ENCODE measurements at places on chromosomes 6 and 20.

DNA sequence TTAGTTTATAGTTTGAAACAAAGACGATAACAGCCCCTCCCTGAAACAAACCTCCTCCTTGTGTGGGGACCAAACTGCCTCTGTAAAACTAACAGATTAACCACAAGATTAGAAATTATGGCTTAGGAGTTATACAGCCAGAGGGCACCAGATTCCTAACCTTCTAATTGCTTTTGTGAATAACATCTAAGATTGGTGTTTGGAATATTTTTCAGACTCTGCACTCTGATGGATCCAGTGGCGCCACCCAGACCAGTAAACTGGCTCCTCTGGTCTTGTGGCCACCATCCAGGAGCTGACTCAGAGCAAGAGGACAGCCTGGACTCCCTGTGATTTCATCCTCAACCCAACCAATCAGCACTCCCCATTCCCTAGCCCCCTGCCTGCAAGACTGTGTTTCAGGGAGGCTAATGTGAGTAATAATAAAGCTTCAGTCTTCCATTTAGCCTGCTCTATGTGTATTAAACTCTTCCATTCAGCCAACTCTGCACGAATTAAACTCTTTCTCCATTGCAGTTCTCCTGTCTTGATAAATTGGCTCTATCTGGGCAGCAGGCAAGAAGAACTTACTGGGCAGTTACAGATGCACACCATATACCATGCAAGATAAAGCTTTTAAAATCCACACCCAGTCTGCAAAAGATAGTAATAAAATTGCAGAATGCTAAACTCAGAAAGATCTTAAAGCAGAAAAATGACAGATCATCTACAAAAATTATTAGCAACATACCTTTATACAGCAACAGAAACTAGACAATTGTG is 58.5 kb upstream of the SLC22A16 start:
- peak; percentile 28 for DNase-seq

- no peak for DNase-seq
Measured at GRCh38 chr6:153302133-153302532, 171.1 kb upstream of the RGS17 start.

GRCh38 chr20:33857722-33858563 is 46.8 kb downstream of the CHMP4B start:
- DNase-seq, result no peak

DNA sequence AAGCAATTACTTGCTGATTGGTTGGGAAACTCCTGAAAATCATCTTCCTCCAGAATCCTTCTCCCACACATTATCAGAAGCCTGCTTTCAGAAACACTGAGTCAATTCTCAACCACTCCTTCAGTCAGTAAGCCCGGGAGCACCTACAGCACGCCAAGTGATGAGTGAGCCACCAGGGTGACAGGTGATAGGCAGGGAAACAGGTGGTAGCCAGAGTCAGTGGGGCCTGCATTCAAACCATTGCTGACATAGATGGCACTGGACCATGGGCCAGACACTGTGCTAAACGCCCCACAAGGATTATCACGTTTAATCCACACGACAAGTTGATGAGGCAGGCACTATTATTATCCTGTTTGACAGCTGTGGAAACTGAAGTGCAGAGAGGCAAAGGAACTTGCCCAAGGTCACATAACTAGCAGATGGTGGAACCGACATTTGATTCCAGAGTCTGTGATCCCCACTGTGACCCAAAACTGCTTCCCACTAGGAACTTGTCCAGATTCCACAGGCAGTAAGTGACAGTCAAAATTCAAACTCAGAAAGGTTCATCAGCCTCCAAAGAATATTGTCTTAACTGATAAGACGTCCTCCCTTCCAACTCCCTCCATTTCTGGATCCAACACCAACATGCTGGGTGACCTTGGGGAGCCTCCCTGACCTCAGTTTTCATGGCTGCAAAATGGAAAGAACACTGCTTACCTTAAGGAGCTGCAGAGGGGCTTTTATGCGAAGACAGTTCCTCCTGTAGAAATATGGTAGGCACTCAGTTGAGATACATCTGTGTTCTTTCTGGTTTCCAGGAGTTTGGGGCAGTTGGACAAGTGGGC is 23.9 kb upstream of the TOP1 start:
- no peak for DNase-seq

- no peak for DNase-seq
Measured at GRCh38 chr6:157513004-157513603, 132.1 kb downstream of the ZDHHC14 start.

GRCh38 chr6:87699576-87699975 is 2.5 kb downstream of the AKIRIN2 start:
- DNase-seq, result peak; percentile 37

- DNase-seq, result no peak
Measured at GRCh38 chr6:75154973-75155372, 50.9 kb downstream of the COL12A1 start.

DNA sequence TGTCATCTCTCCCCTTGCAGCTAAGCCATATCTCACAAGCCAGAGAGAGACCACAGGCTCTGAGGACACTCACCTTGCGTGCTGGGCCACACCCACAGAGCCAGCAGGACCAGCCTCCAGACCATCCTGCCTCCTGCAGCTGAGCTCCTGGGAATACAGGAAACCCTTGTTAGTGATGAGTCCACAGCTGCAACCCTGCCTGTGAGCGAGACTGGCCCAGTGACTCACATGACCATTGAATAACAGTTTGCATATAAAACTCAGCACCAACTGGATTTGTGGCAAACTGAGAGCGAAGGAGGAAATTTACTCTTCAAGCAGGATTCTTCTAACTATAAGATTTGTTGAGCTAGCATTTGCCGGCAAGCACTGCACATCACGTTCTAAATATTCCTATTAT is 3.0 kb downstream of the THBS2 start:
- DNase-seq, result no peak

All from hematopoietic multipotent progenitor cell treated with erythropoietin and hydrocortisone succinate and interleukin-3 and kit ligand, for 17 days (in vitro differentiated cells).